ENCODE measurements at places on chromosomes 11 and 22.

DNA sequence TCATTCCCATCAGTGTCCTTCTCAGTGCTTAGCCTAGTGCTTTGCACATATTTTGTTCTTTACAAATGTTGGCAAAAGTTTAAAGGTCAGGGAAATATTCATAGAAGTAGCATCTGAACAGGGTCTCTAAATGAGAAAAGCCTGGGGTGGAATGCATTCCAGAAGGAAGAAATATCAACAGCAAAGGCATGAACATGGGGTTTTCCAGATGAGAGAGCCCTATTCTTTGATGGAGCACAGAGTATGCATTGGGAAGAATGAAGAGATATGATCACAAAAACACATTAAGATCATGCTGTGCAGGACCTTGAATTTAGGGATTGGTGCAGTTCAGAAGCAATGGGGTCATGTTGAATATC is 140.2 kb downstream of the SNX19 start:
- no peak for DNase-seq

- no peak for DNase-seq
Observed at GRCh38 chr22:36204632-36205015, 3.0 kb upstream of the APOL4 start.

DNA sequence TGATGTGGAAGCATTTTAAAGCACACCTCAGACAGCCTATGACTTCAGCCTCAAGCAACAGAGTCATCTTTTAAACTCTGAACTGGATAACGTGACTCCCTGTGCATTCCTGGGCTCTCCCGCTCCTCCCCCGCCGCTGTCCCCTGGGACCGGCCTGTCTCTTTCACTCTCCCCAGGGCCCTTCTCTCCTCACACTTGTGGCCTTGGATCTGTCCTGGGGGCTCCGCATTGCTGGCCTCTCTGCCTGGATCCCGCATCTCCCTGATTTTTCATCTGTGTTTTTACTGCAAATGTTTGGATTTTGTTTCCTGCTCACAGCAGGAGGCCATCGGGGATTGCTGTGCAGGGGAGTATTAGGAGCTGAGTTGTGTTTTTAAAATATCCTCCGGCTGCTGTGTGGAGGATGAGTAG is 15.4 kb downstream of the C11orf24 start:
- DNase-seq, result no peak

GRCh38 chr22:48494256-48494967 is 1333.3 kb downstream of the BRD1 start:
- peak; percentile 46 for DNase-seq

DNA sequence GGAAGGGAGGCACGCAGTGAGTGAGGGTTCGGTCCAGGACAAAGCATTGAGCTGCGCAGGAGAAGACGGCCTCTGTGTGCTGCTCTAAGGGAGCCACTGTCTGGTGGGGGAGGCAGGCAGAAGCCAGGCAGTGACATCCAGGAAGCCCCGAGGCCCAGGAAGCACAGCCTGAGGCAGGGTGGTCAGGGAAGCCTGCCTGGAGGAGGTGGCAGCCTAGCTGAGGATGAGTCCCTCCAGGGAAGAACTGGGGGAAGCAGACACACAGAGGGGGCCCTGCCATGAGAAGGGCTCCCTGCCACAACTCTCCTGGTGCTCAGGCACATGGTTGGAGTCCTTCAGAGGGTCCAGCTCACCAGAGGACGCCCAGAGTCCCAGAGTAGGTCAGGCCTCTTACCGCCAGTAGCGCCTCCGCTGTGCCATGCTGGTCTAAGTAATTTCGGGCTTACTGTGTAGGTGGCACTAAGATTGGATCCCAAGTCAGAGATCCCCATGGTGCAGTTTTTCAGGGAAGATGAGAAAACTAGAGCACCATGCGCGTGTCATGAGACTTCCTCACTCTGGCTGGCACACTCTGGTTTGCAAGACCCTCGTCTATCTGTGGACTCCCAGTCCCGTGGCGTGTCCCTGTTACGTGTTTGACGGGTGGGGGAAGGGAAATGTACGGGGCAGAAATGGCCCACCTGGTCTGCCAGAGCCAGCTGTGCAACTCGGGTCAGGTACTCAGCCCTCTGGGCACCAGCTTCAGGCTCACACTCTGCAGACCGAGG is 887.2 kb downstream of the BRD1 start:
- no peak for DNase-seq

- DNase-seq, result no peak
Observed at GRCh38 chr22:41488076-41488475, 19.2 kb downstream of the ACO2 start.

DNA sequence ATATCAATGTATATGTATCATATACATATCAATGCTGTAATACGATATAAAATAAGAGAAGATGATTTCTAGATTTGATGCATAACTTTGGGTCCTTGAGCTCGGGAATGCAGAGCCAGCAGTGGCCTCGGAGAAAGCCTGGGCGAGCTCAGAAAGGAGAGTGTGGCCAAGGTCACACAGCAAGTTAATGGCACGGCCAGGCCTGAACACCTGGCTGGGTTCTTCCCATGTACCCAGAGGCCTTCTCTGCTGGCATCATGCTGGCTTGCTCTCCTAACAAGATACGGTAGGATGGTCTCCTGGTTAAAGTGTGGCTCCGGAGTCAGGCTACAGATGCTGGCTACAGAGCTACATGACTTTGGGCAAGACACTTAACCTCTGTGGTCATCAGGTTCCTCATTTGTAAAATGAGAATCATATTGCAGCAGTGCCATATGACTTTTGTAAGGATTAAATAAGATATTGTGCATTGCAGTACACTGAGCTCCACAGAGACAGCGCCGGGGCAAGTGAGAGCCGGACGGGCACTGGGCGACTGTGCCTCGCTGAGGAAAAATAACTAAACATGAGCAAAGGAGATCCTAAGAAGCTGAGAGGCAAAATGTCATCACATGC is 29.9 kb downstream of the TPST2 start:
- DNase-seq, result no peak

DNA sequence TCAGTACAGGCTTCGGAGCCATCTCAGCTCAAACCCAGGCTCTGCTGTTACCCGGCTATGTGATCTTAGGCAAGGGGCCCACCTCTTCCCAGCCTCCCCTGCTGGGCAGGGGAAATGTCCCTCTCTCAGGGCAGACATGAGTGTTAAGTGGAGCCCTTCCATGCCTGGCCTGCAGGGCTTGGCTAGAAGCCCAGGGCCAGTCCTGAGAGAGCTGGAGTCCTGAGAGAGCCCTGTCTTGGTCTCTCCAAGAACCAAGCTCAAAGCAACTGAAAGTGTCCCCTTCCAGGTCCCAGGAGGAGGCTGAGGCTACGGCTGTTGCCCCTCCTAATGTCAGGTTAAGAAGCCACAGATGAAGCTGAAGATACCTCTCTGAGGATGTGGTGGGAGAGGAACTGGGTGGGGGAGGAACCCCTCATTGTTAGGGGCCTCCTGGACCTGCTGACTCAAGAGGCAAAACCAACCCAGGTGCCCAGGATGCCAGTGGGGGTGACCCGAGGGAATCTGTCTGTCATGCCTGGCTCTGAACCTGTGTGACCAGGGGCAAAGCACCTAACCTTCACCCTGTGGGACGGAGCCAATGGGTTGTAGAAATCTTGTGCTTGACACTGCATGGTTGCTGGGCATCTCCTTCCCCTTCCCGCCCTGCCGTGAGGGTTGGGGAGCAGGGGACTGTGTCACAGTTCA is 4.2 kb downstream of the ZP1 start:
- DNase-seq, result no peak

- no peak for DNase-seq
Observed at GRCh38 chr11:101158119-101158518, 28.5 kb upstream of the PGR start.

DNA sequence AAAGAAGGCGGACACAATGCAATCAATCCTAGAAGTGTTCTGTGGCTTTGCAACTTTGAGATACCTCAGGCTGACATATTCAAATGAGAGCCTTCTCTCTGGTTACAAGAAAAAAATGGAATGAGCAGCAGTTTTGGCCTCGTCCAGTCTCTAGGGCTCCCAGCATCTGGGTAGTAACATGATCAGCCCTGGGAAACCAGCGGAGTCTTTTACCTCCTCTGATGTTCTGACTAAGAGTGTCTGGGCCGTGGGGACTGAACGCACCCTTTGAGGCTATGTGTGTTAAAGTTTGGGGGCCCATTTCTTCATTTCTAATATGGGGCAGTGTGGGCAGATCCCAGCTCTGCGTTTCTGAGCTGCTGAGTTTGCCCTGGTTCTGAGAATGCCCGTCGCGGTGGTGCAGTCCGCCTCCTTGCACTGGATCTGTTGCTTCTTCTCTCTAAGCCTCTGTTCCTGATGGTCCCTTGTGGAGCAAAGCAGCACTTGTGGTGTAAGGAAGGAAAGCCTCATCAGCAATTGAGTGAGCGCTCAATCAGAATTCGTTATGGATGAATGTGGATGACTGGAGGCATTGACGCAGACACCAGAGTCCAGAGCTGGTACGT is 8.1 kb downstream of the PARVB start:
- DNase-seq, result no peak

DNA sequence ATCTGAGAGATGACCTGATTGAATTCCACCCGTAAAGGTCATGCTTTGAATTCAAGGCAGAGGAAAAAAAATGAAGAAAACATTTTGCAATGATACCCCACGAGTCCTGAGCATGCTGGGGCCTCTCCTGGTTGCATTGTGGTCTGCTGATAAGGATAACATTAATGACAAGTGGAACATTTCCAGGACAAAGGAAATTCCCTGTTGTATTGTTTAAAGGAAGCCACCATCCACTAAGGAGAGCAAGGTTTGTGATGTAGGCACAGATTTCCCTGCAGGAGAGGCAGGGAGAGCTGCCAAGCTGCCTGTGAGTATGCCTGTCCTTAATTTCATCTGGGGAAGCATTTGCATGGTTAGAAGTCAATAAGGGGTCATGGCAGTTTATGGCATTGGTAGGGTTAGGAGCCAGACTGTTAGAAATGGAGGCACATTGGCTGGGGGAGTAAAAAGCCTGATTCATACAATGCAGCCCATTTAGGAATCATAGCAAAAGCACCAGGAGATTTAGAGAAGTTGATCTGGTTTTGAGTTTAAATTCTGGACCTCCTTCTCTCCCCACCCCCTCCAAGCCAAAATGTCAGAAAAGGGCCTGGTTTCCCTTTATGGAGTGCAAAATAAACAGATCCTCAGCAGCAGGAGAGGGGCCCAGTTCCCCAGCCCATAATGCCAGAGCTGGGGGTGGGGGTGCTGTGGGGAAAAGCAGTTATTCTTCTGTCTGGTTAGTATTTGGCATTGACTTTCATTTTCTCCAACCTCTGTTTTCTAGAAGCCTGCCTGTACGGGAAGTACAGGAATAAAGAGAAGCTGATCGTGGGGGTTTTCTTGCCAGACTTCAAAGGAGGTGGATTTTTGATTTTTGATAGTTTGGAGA is 22.1 kb downstream of the FLI1 start:
- DNase-seq, result no peak

DNA sequence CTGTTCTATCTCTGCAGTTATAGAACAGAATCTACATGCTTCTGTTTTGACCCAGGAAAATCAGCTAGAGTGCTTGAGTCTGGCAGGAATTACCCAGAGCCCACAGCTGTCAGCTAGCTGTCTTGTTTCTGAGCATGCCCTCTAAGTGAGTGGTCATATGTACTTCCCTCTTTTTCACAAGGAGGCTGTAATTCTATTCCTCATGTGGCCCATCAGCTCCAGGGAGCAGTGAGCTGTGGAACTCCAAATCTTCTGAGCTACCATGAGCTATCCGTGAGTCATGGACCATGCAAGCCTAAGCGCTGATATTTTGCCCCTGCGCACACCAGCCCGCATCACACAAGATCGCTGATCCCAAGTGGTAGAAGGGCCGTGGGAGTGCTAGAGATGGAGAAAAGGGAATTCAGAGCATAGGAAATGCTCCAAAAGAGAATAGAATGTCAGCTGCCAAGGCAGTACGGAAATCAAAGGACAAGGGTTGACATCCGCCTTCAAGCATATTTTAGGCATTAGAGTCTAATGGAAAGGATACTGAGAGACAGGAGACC is 5.4 kb downstream of the FJX1 start:
- DNase-seq, result no peak

DNA sequence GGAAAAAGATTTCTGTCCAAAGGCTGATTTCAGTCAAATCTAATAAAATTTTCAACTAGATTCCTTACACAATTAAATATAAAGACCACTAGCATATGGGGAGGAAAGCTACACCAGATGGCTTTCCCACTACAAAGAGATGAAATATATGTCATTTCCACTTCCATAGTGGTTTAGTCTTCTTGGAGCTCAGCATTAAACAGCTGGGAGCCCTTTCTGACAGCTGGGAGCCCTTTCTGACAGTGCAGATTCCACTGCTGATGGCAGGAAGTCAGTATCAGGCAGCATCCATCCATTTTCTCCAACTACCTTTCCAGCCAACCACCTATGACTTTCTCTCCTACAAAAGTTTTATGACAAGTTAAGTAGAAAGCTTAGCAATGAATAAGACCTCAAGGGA is 177.9 kb downstream of the RRAS2 start:
- no peak for DNase-seq

GRCh38 chr11:94658386-94658785 is 91.2 kb downstream of the PIWIL4 start:
- DNase-seq, result no peak

DNA sequence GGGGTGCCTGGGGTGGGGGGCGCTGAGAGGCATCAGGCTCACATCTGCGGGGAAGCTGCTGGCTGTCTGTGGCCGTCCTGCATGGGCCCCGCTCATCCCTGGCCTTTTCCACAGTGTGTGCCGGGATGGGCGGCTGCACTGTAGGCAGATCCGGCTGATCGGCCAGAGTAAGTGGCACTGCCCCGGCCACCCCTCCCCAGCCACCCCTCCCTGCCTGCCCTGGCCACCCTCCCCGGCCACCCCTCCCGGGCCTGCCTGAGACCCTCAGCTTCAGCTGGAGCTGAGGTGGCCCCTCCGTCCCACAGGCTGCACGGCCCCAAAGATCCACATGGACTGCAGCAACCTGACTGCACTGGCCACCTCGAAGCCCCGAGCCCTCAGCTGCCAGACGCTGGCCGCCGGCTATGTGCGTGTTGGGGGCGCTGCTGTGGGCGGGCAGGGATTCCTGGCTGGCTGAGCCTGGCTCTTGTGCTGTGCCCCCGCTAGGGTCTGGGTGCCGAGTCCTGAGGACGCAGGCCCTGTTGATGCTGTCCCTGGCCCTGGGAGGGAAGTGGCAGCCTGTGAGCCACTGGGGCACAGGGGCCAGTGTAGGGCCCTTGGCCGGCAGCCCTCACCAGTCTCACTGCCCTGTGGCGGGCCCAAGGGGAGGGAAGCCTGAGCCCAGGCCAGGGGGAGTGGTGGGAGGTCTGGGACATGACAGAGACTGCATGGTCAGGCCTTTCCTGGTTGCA is 10.9 kb downstream of the MUC2 start:
- peak; percentile 51 for DNase-seq
